ENCODE measurements at places on chromosomes 1 and 21. TPM values are rescaled to one million over a fixed set of nuclear protein-coding genes. Genes with fewer than 3 reads are reported as not detected.

- DNase-seq = no peak
These were observed 97.4 kb upstream of the ST6GALNAC5 start for GRCh38 chr1:76769911-76770310.

- no peak for DNase-seq
These were observed 4.7 kb downstream of the AMY2B start for GRCh38 chr1:103576065-103576464.

DNA sequence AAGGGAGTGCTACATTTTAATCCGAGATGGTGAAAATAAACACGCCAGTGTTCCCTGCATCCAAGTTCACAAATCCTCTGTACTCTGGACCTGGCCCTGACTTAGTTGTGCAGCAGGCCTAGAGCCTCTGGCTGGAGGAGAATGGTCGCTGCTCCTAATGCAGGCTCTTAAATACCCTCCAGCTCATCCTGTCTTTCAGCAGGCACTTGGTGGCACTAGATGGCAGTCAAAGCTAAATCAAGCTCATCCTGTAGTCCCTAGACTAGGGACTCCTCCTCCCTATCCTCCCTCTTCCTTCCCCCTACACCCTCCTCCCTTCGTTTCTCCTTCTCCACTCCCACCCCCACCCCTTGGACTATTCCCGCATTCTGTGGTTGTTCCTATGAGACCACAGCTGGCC lies 41.6 kb upstream of the MTR start:
- peak; percentile 70 for DNase-seq

- DNase-seq = peak; percentile 54
These were observed 25.0 kb downstream of the CRYAA start for GRCh38 chr21:43193651-43194302.

DNA sequence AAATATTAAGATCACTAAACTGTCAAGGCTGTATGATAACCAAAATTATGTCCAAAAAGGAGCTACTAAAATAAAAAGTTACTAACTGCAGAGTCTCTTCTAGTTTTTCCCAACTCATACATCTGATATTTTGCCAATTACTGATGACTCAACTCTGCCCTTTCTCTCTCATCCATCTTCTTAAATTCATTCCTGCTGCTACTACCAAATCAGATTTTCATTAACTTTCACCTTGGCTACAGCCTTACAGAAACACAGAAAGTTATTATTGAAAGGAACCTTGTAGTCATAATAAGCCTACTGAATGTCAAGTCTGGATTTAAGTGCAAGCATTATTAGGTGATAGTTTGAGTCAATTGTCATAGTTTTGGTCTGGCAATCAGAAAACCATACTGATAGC lies 273.1 kb downstream of the DPYD start:
- DNase-seq = no peak

GRCh38 chr1:184734980-184735379 lies 19.7 kb downstream of the EDEM3 start:
- no peak for DNase-seq

- DNase-seq = no peak
These were observed 62.2 kb downstream of the GORAB start for GRCh38 chr1:170594066-170594626.

GRCh38 chr21:39208624-39209333 lies 25.5 kb upstream of the PSMG1 start:
- DNase-seq = no peak

DNA sequence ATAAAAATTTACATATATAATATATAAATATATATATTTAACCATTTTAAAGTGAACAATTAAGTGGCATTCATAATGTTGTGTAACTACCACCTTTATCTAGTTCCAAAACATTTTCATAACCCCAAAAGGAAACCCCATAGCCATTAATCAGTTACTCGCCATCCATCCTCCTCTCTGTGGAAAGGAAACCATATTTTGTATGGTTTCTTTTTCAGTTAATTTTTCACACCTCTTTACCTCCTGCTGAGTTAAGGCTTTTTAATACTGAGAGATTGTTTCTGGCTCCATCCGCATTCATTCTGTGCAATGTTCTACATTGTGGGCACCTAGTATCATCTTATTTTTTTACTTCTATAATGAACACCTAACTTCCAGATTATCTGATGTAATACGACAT lies 512.1 kb downstream of the LMO4 start:
- no peak for DNase-seq

- no peak for DNase-seq
These were observed 6.2 kb downstream of the FBXO2 start for GRCh38 chr1:11648039-11648438.

GRCh38 chr1:56972976-56973375 lies 7.2 kb upstream of the C8B start:
- DNase-seq = no peak

GRCh38 chr1:215059947-215060346 lies 22.6 kb upstream of the KCNK2 start:
- no peak for DNase-seq

DNA sequence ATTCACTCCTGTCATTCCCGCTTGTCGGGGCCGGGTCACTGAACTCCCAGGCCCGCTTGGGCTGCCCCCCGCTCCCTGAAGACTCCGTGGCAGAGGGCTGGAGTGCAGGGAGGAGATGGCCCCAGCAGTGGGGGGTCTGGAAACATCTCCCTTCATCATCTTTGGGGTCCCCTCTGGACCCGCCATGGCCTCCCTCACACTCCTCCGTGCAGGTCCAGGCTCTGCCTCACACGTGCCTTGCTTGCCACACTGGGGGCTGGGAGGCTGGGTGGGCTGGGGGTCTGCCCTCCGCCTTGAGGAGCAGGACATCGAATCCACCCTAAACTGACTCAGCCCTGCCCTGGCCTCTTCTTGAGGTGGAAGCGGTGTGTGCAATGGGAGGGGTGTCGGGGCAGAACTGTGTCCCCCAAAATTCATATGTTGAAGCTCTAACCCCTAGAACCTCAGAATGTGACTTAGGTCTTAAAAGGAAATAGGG lies 35.2 kb downstream of the POFUT2 start:
- peak; percentile 28 for DNase-seq

DNA sequence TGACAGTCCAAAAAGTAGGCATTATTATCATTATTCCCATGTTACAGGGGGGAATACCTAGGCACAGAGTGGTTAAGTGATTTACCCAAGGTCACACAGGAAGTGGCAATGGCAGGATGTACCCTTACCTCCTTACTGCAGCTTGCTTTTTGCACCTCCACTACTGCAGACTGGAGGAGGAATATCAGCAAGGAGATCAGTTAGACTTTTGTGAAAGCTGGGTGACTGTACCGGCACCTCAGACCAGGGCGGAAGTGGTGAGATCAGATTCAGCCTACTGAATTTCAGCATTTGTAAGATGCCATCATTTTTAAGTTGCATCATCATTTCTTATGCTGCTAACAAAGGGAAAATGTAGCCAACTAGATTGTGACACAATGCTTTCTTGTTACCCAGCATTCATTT lies 4.5 kb downstream of the ADARB1 start:
- DNase-seq = no peak

DNA sequence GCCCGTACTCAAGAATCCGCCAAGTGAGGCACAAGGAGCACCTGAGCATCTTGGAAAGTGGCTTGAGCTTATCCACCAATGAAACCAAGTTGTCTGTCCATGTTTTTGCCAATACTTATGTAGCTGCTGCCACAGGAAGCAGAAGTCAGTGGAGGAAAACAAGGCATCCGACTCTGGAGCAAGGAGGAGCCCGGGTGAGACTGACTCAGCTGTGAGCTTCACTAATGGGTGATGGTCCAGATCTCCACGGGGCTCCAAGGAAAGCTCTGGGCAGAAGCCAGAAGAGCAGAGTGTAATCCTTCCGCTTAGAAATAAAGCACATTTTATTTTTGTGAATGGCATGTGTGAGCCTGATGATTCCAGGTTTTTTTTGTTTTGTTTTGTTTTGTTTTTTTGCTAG lies 12.3 kb upstream of the SSR2 start:
- no peak for DNase-seq

- DNase-seq = no peak
These were observed 85.7 kb upstream of the COL11A1 start for GRCh38 chr1:103194060-103194459.

DNA sequence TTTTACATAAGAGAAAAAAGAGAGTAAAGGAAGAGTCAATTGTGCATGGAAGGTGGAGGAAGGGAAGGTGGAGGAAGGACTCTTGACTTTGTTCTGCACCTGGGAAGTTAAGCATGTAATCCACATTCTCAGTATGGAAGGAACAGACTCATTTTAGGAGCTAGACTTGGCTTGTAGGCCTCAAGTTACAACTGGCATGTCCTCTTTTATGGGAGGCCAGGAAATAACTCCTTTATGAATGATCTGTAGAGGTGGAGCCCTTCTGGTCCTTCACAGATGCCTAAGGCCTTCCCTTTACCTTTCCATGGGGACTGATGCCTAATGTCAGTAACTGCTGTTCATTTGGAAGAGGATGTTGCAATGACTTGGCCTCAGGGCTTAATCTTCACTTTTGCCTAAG lies 29.4 kb upstream of the CCSAP start:
- DNase-seq = no peak

DNA sequence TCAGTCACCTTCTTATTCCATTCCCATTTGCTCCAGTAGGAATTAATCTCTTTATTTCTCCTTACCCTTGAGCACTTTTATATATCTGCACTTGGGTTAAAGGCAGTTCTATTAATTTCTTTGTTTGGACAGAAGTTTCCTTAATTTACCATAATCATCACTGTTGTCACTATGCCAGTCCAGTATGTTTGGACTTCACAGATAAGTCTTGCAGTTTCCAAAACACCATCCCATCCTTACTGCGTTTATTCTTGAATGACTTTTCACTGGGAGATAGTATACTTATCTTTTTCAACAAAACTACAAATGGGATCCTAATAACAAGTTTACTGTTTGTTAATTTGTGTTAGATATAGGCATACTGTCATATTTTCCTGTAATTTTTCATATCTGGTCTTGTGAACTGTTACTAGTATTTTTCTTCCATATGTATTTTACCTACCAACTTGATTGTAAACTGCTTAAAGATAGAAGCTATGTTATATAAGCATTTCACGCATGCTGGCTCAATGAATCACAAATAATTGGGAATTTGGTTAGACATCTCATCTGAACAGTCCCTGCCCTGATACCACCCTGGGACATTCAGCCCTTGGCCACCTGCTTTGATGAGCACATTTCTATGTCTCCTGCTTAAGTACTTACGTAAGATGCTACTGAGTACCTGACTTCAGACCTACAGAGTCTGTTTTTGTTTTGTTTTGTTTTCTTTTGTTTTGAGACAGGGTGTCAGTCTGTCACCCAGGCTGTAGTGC lies 78.2 kb downstream of the OLFML2B start:
- no peak for DNase-seq

- no peak for DNase-seq
These were observed at the start of gene CR1L for GRCh38 chr1:207644852-207645634. TSS of gene CR1L (plus strand) at chr1:207645133. CDS start at chr1:207645234, 101 bp downstream.

- no peak for DNase-seq
These were observed 402.7 kb upstream of the DAB1 start for GRCh38 chr1:57826535-57826934.

DNA sequence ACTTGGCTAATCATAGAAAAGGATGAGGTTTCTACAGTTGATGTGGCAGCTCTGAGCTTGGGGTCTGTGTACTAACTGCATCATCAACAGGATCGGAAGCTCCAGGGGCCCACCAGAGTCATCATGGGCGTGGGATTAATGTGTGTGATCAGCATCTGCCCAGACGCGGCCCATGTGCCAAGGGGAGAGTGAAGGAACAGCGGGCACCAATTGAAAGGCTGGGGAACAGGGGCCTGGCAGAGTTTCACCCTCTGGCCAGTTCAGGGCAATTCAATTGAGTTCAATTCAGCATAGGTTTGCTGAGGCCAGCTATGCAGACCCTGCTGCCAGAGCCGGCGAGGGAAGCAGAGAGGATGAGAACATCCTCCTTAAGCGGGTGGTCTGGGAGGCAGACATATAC lies 260.0 kb upstream of the AJAP1 start:
- DNase-seq = no peak

DNA sequence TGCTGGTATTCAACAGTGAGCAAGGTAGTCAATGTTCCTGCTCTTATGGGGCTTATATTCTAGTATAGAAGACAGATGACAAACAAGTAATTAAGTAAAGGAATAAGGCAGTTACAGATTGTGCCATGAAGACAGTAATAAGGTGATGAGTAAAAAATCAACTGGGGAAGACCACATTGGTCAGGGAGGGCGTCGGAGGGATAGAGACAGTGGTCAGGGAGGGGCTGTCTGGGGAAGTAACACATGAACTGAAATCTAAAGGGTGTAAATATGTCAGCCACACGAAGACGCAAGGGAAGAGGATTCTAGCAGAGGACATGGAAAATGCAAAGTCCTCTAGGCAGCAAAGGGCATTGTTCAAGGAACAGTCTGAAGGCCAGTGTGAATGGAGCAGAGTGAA lies 10.1 kb downstream of the IL12RB2 start:
- no peak for DNase-seq

- no peak for DNase-seq
These were observed 11.9 kb downstream of the RCSD1 start for GRCh38 chr1:167641786-167642500.

- DNase-seq = peak; percentile 57
These were observed 23.2 kb downstream of the CD1D start for GRCh38 chr1:158203693-158204457.

- DNase-seq = no peak
These were observed 56.1 kb downstream of the KAZN start for GRCh38 chr1:14654554-14654953.

GRCh38 chr1:77120950-77121349 lies 98.3 kb downstream of the PIGK start:
- DNase-seq = no peak

DNA sequence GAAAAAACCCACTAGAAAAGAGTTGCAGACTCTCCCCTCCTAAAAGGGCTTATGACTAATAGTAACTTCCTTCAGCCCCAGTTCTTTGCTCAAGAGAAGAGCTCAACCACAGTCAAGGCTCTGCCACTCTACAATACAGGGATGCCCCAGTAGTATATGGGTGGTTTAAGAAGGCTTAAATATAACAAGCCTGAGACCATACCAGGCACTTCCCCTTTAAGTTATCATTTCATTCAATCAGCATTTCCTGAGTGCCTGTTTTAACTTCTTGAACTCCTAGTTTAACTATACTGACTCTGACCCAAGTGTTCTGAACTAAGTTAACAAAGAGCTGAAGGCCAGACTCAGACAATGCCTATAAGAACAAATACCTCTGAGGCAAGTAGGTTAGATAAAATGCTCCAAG lies 19.8 kb downstream of the PRPF38A start:
- no peak for DNase-seq

GRCh38 chr21:40732253-40733023 lies 114.5 kb downstream of the DSCAM start:
- no peak for DNase-seq

GRCh38 chr1:10324627-10325026 lies 74.2 kb upstream of the PGD start:
- no peak for DNase-seq

The FCER1G gene
- 0.35 TPM for total RNA-seq

The TNNT2 gene
- not detected for total RNA-seq

The PAPPA2 gene
- total RNA-seq = 2.4 TPM

The FAM177B gene
- total RNA-seq = not detected

The FYB2 gene
- total RNA-seq = not detected

The UTS2 gene
- total RNA-seq = 0.35 TPM

The KRTAP11-1 gene
- not detected for total RNA-seq

The AMPD2 gene
- 83.7 TPM for total RNA-seq

The HSD3B2 gene
- 0.07 TPM for total RNA-seq

The KIAA0040 gene
- 10.6 TPM for total RNA-seq

The S100A2 gene
- 0.94 TPM for total RNA-seq

The S100PBP gene
- 83.4 TPM for total RNA-seq

The PRR9 gene
- total RNA-seq = not detected

The C1orf210 gene
- total RNA-seq = 2.0 TPM

The UROD gene
- total RNA-seq = 257 TPM

The ST7L gene
- total RNA-seq = 16.6 TPM

The DUSP12 gene
- 38.1 TPM for total RNA-seq

The TRIM45 gene
- total RNA-seq = 12.7 TPM
